Skeletal muscle tissue (tissue), 5 donors: ENCODE measurements at places on chromosomes 12 and 14. TPM values are rescaled to one million over a fixed set of nuclear protein-coding genes. Genes with fewer than 3 reads are reported as not detected.

Gene ZNF26
- 8.4 TPM for total RNA-seq

Gene TAMALIN
- total RNA-seq = 9.4 TPM

Gene NTS
- 2.6 TPM for total RNA-seq

Gene RDH12
- 0.52 TPM for total RNA-seq

Gene PMEL
- total RNA-seq = 0.52 TPM

Gene SDS
- total RNA-seq = not detected

Gene ABCC9
- 111 TPM for total RNA-seq

Gene POU6F1
- 2.6 TPM for total RNA-seq

Gene CNIH1
- total RNA-seq = 30.8 TPM

Gene PROX2
- not detected for total RNA-seq

Gene TAS2R7
- total RNA-seq = not detected

Gene RNASE3
- not detected for total RNA-seq

Gene CLECL1
- not detected for total RNA-seq

Gene SLC5A8
- under 0.01 TPM for total RNA-seq

Gene GLT8D2
- total RNA-seq = 36.5 TPM

Gene LUM
- 396 TPM for total RNA-seq

Gene CMA1
- total RNA-seq = 0.52 TPM

Gene SLCO1B1
- total RNA-seq = not detected

Gene AQP6
- total RNA-seq = 0.52 TPM

Gene GUCY2C
- not detected for total RNA-seq

Gene COL2A1
- total RNA-seq = 88.2 TPM

Gene SMCO2
- not detected for total RNA-seq

Gene TCL1B
- 1.0 TPM for total RNA-seq

Gene DACT1
- total RNA-seq = 32.4 TPM

Gene TCTN1
- 14.1 TPM for total RNA-seq
